GM12865 (cell line): ENCODE measurements at places on chromosomes 5 and 9.

GRCh38 chr5:16461782-16462181 lies 3.8 kb downstream of the ZNF622 start:
- no peak for DNase-seq

- no peak for DNase-seq
Observed at GRCh38 chr9:34517185-34517584, 5.6 kb downstream of the ENHO start.

GRCh38 chr9:13744261-13744901 lies 464.9 kb upstream of the MPDZ start:
- no peak for DNase-seq

GRCh38 chr9:16727452-16728136 lies 142.9 kb downstream of the BNC2 start:
- no peak for DNase-seq

DNA sequence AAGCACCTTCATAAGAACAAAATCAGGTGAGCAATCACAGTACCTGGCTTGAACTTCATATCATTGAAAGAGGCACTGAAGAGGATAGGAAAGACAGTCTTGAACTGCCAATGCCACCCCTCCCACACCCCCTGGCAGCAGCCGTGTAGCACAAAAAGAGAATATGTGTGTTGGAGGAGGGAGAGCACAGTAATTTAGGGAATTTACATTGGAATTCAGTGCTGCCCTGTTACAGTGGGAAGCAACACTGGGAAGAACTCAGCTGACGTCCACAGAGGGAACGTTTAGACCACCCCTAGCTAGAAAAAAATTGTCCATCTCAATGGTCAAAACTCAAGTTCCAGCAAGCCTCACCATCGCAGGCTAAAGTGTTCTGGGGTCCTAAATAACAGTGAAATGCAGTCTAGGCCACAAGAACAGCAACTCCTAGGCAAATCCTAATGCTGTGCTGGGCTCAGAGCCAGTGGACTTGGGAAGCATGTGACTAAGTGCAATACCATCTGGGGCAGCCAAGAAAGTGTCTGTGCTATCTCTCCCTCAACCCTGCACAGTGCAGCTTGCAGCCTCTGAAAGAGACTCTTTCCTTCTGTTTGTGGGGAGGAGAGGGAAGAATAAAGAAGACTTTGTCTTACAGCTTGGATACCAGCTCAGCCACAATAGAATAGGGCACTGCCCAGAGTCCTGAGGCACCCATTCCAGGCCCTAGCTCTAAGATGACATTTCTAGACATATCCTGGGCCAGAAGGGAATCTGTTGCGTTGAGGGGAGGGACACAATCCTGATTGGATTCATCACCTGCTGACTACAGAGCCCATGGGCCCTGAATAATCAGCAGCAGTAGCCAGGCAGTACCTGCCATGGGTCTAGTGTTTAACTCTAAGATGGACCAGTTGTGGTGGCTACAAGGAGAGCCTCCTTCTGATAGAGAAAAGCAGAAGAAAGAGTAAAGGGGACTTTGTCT lies 62.1 kb upstream of the VLDLR start:
- DNase-seq, result no peak

- DNase-seq, result no peak
Observed at GRCh38 chr9:137611623-137612609, 6.4 kb downstream of the ARRDC1 start.

- DNase-seq, result no peak
Observed at GRCh38 chr9:78292716-78293497, 4.0 kb upstream of the PSAT1 start.

GRCh38 chr5:58241389-58241788 lies 218.5 kb downstream of the PLK2 start:
- no peak for DNase-seq

DNA sequence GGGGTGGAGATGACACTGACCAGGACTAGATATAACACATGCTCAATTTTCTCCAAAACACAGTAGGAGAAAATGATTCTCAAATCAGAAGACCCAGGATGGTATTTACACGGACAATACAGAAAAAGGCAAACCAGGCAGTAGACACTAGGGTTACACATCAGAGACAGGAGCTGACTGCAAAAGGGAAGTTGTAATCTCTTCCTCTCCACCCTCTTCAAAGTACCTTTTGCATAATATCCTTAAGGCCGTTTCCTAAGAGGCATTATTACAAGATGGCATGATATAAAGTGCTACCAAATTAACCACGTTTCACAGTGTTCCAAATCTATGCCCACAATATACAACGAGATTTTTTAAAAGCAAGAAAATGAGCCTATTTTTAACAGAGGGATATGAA lies 39.2 kb downstream of the YIPF5 start:
- no peak for DNase-seq

GRCh38 chr9:37301042-37301853 lies 121.2 kb upstream of the GRHPR start:
- DNase-seq, result peak; percentile 50

GRCh38 chr5:69224520-69224919 lies 10.2 kb upstream of the CDK7 start:
- no peak for DNase-seq

DNA sequence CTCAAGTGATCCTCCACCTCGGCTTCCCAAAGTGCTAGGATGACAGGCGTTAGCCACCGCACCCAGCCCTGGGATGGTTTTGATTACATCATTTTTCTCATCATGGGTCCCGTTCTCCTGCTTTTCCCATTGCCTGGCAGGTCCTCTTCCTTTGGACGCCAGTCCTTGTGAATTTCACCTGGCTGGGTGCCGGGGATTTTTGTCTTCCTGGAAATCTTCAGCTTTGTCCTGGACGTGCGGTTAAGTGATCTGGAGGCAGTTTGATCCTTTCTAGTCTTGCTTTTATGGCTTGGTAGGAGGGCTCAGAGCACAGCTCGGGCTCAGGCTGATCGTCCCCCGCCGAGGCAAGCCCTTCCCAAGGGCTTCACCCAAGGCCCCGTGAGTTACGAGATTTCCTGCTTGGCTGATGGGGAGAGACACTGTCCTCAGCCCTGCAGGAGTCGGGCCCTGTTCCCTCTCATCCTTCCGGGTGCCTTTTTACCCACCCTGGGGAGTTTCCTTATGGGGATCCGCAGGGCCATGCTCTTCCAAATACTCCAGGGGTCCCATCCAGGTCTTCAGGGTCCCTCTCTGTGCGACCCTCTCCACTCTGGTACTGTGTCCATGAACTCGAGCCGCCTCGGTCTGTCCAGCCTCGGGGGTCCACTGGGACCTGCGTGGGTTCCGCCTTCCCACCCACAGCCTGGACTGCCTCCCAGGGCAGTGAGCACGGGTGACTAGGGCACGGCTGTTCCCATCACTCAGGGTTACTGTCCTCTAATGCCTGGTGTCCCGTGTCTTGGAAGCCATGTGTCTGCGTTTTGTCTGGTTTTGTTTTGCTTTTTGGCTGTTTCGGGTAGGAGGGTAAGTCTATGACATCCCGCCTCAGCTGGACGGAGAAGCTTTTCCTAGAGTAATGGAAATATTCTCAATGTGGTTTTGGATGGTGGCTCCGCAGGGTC lies 22.3 kb upstream of the EGFL7 start:
- DNase-seq, result no peak

- DNase-seq, result no peak
Observed at GRCh38 chr5:8060953-8061429, 192.0 kb downstream of the MTRR start.

GRCh38 chr5:172420235-172420939 lies 33.9 kb downstream of the SH3PXD2B start:
- peak; percentile 86 for DNase-seq

- DNase-seq, result no peak
Observed at GRCh38 chr5:161420521-161420920, 126.0 kb downstream of the GABRB2 start.

- no peak for DNase-seq
Observed at GRCh38 chr5:166648736-166649135, 1642.7 kb upstream of the WWC1 start.

GRCh38 chr9:71858102-71858798 lies 52.7 kb downstream of the ABHD17B start:
- no peak for DNase-seq

- no peak for DNase-seq
Observed at GRCh38 chr9:22118810-22119521, 109.9 kb upstream of the CDKN2B start.

DNA sequence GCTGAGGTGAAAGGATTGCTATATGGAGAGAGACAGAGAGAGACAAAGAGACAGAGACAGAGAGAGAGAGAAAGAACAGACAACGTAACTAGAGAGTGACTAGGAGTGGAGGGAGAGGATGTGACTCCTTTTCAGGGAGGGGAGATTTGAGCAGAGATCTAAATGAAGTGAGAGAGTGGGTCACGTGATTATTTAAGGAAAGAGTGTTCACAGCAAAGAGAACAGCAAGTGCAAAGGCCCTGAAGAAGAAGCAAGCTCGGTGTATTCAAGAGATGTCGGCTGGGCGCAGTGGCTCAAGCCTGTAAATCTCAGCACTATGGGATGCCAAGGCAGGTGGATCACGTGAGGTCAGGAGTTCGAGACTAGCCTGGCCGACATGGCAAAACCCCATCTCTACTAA lies 40.9 kb upstream of the CTNNA1 start:
- DNase-seq, result no peak

GRCh38 chr9:84937180-84937579 lies 267.7 kb downstream of the NTRK2 start:
- no peak for DNase-seq

- no peak for DNase-seq
Observed at GRCh38 chr9:12629067-12629466, 64.1 kb upstream of the TYRP1 start.

- DNase-seq, result peak; percentile 49
Observed at GRCh38 chr5:91266184-91266705, 116.9 kb downstream of the ARRDC3 start.

DNA sequence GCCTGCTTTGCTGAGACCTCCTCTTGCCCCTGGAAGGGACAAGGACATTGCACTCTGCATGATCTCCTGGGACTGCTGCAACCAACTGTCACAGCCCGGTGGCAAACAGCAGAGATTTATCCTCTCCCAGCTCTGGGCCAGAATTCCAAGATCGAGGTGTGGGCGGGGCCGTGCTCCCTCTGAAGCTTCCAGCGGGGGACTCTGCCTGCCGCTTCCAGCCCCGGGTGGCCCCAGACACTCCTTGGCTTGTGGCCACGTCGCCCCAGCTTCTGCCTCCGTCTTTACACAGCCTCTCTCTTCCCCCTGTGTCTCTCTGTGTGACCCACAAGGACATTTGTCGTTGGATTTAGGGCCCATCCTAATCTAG lies 67.1 kb downstream of the COL5A1 start:
- DNase-seq, result no peak

DNA sequence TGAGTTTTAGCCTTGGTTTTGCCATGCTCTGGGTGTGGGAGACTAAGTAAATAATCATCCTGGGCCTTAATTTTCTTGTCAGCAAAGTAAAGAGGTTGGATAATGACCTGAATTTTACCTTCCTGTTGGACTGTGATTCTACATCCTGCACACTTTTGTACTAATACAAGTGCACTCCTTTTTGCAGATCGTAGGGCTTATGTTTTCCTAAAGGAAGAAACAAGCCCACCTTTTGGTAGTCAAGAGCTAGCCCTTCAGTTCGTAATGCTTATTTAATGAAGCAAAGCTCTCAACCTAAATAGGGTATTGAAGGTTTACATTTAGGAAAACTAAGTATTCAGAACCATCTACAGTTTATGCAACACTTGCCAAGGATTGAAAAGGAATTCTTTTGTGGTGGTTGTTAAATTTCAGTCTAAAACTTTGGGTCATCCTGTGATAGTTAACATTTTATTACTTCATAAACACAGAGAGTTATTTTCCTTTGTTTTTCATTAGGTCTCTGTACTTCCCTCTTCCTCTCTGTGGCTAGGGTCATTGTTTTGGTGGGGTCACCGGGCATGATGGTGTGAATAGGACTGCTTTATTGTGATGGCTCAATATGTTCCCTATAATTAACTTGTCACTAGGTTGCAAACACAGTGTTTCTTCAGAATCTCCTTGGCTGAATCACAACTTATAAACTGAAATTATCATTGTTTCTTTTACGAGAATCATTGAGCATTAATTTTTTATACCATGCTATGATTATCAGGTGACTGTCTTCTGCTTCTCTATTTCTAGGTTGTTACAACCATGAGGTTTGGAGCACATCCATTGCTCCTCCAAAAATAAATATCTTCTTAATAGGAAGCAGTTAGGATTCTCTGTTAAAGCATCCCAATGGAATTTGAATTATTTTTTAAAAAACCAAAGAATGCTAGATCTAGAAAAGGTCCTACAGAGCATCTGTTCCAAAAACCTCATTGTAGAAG lies 28.5 kb downstream of the SPINK5 start:
- DNase-seq, result no peak

DNA sequence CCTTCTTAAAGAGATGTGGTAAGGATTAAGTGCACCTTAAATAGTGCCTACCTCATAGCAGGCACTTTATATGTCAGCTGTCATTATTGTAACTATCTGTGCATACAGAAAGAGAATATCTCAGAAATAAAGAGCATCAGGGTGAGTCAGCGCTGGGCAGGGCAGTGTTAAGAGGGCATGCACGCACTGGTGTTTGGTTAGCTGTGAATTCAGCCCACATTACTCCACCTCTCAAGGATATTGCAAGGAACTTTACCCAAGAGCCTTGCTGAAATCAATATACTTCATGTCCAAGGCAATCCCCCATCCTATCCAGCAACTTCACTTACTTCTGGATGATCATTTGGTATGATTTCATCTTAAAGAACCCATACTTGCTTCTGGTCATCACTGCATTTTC lies 300.9 kb downstream of the NTRK2 start:
- no peak for DNase-seq

DNA sequence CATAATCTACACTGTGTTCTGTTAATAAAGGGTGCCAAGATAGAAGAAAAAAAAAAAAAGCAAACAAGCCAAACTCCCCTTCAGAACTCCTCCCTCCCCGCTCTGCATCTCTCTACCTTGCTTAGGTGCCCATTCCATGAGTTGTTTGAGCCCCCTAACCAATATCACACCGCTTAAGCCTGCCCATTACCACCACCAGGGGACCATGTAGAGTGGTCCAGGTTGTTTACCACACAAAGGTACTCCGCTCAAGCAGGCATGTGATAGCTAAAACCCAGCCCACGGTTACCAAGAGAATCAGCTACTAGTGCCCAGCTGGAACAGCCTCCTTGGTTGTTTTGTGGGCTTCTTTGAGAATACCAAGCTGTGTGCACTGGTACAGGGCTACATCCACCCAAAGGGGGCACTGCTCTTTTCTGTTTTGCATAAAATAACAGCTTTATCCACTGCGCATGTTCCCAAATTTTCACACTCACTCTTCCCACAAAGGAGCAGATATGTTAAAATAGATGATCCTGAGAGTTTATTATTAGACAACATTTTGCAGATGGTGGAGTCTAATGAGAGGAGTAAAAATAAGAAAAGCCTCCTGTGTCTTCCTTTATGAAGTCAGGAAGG lies 304.1 kb downstream of the DEPDC1B start:
- DNase-seq, result no peak

DNA sequence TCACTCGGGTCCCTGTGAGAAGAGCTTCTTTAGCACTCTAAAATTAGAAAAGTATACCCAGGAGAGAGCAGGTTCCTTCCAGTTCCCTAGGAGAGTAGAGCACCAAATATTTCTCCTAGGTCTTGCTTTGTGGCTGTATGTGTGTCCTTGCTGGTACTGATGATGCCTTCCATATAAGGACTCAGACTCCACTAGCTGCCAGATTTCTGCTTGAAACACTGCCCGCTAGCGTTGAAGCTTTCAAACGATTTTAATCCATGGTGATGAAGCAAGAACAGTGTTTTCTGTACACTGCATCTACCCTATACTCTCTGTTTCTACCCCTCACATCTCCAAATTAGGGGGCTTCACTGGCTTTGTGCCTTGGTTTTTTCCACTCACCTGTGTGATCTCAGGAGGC lies 2.4 kb upstream of the SMC2 start:
- no peak for DNase-seq

GRCh38 chr9:108467161-108467560 lies 388.6 kb downstream of the ACTL7B start:
- DNase-seq, result no peak
